CD4-positive, alpha-beta T cell treated with Interleukin-1 beta for 1 hour (primary cell): ENCODE measurements at places on chromosomes 16 and 17.

GRCh38 chr17:79778504-79779083, 646 bp downstream of the CBX2 start:
- no peak for DNase-seq

DNA sequence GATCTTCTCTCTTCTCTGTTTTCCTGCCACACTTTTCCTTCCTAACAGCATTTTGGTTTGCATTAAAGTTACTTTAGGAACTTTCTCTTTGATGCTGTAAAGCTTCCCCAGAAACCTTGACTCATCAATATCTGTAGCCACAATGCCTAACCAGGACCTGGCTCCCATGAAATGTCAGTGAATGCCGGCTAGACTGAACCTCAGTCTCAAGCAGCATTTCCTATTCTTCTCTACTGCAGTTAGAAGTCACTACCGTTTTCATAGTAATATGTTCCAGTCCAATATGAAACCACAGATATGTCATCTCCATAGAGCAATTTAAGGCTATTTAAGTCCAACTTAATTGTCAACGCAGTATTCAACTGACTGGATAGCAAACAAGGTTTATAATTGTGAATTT, 28.9 kb downstream of the ITFG1 start:
- no peak for DNase-seq

DNA sequence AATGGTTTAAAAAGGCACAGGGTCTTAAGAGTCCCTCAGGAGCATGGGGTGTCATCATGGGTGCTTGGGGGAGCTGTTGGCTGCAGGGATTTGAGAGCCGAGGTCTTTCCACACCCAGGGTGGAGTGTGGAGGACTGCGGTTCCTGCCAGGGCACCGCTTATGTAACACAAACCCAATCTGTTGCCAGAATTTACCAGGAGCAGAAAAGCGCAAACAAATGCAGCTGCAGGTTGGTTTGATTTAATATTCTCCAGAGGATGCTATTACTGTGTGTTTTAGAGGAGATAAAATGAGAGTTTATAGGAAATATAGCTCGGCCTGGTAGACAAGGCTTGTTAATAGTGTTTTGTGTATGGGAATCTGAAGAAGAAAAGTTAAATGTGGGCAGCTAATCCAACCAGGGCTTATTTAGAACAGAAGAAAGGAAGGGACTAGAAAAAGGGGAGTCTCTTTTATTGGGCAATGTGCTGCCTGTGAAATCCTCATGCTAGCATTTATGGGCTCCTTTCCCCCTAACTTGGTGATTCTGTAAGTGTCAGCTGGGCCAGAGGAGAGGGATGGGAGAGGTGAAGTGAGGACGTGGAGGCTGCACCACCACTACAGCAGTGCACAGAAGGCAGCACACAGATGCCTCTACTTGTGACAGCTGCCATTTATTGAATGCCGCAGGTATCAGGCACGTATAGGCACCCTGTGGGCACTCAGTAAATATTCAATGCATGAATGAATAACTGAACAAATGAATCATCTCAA, 174.7 kb downstream of the KATNIP start:
- DNase-seq: no peak

DNA sequence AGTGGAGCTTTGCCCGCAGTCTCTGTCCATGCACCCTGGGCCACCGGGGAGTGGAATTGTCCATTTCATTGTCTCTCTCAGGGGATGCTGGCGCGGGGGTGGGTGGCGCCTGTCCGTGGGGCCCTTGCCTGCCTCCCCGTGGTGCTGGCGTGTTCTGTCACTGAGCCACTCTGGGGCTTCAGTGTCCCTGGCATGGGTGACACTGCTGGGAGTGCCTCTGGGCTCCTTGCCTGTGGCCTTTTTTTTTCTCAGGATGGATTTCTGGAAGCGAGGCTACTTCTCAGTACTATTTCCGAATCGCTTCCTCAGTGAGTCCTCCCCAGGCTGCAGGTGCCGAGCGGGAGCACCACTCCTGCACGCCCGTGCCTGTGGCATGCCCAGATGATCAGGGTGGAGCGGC, 55.0 kb downstream of the PDPK1 start:
- DNase-seq: no peak

GRCh38 chr17:19012171-19013080, 7.9 kb upstream of the FAM83G start:
- DNase-seq: no peak

GRCh38 chr17:14318918-14319205, 18.0 kb downstream of the HS3ST3B1 start:
- no peak for DNase-seq
